ENCODE measurements at places on chromosomes 1 and 21.

DNA sequence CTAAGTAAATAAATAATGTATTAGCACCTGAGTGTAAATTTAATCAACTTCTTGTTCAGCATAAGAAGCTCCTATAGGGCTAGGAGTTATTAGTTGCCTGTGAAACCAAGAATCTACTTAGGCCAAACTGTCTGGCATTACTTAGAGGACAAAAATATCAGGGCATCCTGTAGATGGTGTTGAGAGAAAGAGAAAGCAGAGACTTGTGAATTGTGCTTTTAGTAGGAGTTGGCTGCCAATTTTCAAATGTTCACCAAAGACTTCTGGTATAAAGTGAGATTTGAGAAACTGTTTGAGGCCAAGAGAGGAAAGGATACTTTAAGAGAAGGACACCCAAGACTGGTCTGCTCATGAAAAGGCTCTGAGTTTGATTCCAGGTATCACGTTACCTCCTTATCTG, 315.5 kb upstream of the DEPDC1 start:
- DNase-seq: no peak

DNA sequence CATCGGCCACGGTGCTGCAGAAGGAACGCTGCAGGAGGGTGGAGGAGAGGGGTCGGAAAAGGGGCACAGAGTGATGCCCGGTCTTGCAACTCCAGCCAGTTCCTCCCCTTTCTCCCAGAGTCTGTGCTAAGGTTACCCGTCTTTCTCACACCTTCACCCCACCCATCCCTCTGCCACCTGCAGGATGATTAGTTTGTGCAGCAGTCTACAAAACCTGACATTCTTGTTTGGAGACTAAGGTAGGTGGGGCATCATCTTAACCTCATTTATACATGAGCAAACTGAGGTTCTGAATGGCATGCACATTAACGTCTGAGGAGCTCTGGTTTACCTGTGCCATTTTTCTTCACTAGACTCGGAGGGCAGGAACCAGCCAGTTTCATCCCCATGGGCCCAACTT, 232.3 kb downstream of the GRIK3 start:
- DNase-seq: no peak

GRCh38 chr1:20048563-20048962, 21.4 kb upstream of the PLA2G5 start:
- no peak for DNase-seq

- no peak for DNase-seq
Measured at GRCh38 chr1:12465126-12465525, 152.9 kb downstream of the DHRS3 start.

DNA sequence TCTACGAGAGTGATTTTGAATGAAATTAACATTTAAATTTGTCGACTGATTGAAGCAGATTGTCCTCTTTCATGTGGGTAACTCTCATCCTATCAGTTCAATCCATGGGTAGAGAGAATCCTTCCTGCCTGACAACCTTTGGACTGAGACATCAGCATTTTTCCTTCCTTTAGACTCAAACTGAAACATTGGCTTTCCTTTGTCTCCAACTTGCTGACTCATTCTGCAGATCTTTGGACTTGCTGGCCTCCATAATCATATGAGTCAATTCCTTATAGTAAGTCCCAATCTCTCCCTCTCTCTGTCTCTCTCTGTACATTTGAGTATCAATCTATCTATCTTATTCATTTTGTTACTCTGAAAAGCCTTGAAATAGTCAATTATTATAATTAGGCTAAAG, 416.7 kb downstream of the LRRIQ3 start:
- no peak for DNase-seq

GRCh38 chr1:52348704-52349300, 17.2 kb downstream of the CC2D1B start:
- no peak for DNase-seq

DNA sequence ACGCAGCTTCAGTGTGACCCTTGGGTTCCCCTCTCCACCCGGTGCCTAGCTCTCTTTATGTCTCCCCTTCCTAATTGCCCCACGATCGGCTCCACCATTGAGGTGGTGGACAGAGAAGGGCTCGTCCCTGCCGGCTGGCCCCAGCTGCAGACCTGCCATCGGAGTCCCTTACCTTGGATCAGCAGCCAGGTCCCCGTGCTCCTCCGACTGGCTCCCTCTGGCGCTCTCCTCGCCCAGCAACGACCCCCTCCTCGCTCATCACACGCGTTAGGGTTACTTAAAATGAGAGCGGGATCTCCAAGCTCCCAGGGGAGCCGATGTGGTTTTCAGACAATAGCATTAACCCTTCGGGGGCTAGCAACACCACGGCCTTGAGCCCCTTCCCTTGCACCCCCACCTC, 8.1 kb upstream of the ETV3L start:
- no peak for DNase-seq

DNA sequence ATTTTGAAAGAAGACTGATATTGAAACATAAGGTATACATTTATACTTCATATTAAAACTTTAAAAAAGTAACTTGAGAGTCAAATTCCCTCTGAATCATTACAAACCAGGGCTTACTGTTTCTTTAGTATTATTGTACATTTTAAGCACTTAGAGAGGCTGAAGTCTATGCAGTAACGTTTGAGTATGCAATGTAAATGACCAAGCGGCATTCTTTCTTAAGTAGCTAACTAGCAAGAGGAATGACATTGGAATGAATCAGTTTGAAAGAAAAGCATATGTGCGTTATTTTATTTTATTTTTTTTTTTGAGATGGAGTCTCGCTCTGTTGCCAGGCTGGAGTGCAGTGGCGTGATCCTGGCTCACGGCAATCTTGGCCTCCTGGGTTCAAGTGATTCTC, 24.3 kb downstream of the WNT2B start:
- no peak for DNase-seq

- peak; percentile 49 for DNase-seq
Measured at GRCh38 chr1:1435106-1435903, at the start of gene VWA1. Gene VWA1, plus strand, starts transcription at chr1:1435690. Its CDS starts 59 bp downstream, at chr1:1435749.
